ENCODE measurements at places on chromosomes 13 and 19.
A peak's percentile ranks its signal among the peaks of the same experiment; 100 is the strongest.

- DNase-seq: no peak
Observed at GRCh38 chr19:8575467-8575997, 1.7 kb downstream of the MYO1F start.

- no peak for DNase-seq
Observed at GRCh38 chr19:15113245-15114152, 6.3 kb downstream of the SYDE1 start.

DNA sequence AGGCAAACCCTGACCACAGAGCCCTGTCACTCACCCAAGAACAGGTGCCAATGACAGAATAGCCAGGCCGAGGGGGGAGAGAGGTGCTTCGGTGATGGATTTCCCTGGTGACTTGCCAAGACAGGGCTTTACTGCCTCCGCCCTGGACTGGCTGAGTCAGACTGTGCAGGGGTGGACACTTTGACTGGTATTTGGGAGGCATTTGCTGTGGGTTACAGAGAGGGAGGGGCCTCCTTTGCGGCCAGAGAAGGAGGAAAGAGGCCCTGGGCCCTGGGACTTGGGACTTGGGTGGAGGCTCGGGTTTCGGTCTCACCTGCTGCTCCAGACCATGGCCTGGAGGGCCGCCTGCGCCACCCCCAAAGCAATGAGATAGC lies 4.6 kb upstream of the EPS8L1 start:
- no peak for DNase-seq

GRCh38 chr19:2064395-2064787 lies 13.3 kb upstream of the MKNK2 start:
- DNase-seq: no peak

DNA sequence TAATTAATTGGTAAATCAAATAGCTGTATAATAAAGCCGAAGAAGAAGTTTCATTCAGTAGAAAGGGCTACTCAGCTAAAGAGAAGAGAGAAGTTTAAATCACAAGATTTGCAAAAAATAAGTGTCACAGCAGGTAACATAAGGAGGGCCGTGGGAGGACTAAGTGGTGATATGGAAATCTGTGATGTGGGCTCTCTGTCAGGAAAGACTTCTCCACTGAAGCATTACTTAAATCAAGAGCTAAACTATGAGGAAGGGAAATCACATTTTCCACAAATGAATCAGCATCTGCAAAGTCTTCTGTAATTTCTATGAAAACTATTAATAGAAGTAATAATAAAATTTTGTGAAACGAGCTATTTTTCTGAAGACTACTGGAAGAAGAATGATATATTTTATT lies 153.8 kb downstream of the PCDH9 start:
- DNase-seq: no peak

DNA sequence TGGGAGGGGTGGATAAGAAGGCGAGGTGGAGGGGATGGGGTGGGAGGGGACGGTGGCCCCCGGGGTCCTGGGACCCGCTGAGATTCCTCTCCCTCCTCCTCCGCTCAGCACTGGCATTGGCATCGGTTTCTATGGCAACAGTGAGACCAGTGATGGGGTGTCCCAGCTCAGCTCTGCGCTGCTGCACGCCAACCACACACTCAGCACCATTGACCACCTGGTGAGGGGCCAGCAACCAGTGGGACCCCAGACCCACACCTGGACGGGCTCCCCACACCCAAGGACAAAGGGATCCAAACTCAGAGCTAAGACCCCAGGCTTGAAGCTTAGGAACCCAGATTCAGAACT lies 5.9 kb downstream of the TTYH1 start:
- DNase-seq: no peak

DNA sequence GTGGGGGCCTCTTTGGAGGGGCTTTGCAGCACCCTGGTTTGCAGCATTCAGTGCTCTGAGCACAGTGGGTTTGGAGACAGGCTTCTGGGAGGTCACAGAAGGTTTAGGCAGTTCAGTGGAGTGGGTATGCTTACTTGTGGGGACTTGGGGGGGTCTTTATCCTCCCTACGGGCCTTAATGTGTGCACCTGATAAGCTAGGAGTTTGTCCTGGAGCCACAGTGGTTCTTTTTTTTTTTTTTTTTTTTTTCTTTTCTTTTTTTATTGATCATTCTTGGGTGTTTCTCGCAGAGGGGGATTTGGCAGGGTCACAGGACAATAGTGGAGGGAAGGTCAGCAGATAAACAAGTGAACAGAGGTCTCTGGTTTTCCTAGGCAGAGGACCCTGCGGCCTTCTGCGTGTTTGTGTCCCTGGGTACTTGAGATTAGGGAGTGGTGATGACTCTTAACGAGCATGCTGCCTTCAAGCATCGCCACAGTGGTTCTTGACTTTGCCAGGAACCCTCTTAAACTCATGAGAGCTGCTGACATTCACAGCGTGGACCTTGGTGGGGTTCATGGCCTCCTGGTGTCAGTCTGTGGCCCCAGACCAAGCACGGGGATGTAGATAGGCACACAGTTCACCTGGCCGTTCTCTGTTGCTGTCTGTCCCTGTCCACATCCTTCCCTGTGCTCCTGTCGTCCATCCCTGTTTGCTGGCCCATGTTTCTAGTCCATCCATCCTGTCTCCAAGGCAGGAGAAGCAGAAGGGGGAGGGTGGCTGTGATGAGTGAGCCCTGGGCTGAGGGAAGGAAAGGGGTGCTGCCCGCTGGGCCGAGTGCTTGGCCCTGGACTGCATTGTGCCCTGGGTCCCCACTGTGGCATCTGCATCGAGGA lies 2.7 kb downstream of the EGLN2 start:
- no peak for DNase-seq

DNA sequence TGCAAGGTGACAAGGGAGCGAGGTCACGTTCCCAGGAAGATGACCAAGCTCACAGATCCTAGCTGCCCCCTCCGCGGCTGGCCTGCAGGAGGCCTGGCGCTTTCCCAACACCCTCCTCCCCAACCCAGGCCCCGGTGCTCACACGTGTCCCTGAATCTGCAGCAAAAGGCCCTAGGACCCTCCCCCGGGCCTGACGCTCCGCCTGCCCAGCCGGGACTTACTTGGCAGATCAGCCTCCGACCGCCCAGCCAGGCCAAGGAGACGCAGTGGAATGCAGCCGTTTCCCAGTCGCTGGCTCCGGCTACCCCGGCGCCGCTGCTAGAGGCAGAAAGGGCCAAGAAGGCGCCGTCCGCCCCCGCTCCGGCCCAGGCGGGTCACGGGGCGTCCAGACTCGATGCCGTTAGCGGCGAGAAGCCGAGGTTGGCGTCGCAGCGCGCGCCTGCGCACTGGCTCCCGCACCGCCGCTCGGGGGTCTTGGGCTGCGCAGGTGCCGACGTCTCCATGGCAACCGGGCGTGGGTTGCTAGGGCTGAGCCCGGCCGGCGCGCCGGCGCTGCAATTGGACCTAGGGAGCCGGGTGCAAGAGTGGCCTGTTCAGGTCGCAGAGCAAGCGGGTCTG lies at the start of gene PNMA8A:
TSS of gene PNMA8A (minus strand) at position 448 of the 618 bp plus-strand sequence. CDS start 528 bp downstream, outside the sequence.
- no peak for DNase-seq

- no peak for DNase-seq
Observed at GRCh38 chr19:56092685-56093631, 28.1 kb downstream of the ZNF787 start.

DNA sequence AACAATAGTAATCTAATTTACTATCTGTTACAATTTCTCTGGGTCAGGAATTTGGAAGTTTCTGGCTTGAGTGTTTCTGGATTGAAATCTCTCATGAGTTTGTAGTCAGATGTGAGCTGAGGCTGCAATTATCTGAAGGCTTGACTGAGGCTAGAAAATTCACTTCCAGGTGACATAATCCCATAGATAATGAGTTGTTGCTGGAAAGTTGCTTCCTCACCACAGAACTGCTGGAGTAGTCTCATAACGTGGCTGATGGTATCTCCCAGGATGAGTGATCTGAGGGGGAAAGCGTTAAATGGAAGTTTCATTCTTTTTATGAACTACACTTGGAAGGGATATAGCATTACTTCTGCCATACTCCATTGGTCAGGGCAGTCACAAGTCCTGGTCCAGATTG lies 15.3 kb upstream of the FPR3 start:
- no peak for DNase-seq

- no peak for DNase-seq
Observed at GRCh38 chr13:111168107-111168506, 53.0 kb downstream of the ARHGEF7 start.

DNA sequence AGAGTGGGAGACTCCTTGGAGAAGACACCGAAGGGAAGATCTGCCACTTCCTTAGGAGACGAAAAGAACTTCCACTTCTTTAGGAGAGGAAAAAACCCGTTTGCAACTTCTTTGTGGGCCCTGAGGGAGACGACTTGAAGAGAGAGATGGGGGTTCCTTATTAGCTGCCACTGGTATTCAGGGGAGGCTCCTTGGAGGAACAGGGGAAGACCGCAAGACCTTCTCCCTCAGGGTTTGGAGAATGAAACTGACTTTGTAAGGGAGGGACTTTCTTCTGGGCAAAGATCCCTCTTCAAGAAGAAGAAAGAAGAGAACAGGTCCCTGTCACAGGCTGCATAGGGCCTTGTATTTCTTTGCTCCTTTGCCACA lies 416 bp downstream of the BCKDHA start:
- no peak for DNase-seq

- no peak for DNase-seq
Observed at GRCh38 chr19:50007947-50008346, 17.2 kb downstream of the VRK3 start.

- no peak for DNase-seq
Observed at GRCh38 chr19:15779756-15780476, 7.5 kb upstream of the OR10H5 start.

GRCh38 chr19:21604351-21604926 lies 99.0 kb downstream of the ZNF429 start:
- DNase-seq: no peak

DNA sequence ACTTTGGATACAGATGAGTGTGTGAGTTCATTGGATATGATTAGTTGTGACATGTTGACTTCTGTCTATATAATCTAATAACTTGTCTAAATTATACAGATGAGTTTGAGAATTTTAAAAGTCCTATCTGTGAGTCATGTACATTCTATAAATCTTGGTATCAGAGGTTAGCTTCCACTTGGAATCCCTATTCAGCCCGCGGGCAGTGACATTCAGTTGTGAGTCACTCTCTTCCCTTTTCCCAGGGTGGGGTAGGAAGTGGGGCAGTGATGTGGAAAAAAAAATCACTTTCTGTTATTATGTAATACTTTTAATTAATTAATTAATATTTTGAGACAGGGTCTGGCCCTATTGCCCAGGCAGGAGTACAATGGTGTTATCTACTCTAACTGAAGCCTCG lies 33.0 kb upstream of the ZNF808 start:
- DNase-seq: no peak

DNA sequence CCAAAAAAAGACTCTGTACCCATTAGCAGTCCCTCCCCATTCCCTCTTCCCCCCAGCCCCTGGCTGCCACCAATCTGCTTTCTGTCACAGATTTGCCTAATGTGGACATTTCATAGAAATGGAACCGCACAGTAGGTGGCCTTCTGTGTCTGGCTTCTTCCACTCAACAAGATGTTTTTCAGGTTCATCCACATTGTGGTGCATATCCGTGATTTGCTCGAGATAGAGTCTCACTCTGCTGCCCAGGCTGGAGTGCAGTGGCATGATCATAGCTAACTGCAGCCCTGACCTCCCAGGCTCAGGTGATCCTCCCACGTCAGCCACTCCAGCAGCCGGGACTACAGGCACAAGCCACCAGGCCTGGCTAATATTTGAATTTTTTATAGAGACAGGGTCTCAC lies 20.9 kb downstream of the AP2A1 start:
- no peak for DNase-seq

DNA sequence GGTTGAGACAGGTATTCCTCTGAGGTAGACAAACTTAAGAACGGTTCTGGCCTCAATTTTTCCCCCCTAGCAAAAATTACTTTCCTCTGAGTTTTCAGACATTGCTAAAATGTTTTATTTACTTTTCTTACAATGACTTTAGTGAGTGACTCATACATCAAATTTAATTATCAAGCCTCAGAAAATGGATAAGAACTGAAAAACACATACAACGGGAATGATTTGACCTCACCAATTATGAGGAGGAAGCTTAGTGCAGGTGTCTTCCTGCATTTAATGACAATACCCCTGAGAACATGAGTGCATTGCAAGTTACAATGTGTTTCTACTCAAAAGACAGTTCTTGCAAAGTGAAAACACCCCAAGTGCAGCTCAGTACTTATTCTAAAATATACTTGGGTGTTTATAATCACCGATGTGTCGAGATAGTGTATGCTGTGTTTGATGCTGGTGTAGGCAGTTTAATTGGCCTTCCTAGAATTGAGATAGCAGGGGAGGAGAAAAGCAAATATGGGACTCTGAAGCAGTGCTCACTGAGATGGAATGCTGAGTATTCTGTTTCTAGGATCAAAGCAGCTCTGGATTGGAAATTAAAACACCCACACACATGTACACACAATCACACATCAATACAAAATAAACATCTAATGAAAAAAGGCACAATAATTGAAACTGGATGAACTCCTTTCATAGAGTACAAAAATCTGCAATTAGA lies 189.5 kb upstream of the SLC10A2 start:
- DNase-seq: no peak

GRCh38 chr13:97300871-97301270 lies 78.7 kb downstream of the MBNL2 start:
- no peak for DNase-seq

- no peak for DNase-seq
Observed at GRCh38 chr13:72198967-72199560, 332.1 kb upstream of the DACH1 start.

DNA sequence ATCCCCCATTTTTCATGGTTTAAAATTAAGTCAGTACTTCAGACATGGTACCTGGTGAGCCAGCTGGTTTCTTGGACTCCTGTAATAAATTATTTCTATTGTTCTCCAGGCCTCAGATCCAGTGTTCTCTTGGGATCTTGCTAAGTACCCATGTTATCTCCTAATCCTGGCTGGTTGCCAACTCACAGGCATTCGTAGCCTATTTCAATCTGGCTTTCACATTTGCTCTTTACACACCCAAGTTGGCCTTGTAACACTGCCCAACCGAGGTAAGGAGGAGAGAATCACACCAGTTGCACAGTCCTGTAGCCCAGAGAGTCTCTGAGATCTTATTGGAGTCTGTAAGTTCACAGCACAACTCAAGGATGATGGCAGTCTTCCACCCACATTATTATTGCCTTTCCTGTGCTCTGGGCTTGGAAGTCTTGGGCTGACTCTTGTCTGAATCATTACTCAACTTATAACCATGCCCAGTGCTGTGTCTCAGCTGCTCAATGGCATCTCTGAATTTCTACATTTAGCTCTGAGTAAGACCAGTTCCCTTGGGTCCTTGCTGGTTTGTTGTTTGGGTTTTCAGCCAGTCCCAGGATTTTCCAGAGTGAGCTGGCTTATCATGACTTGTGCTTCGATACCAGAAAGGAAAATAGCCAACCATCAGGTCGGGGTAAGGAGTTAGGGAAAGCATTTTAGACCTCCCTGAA lies 76.6 kb upstream of the KLF12 start:
- DNase-seq: peak; percentile 91

- no peak for DNase-seq
Observed at GRCh38 chr13:101447852-101448251, 4.6 kb upstream of the ITGBL1 start.

- DNase-seq: no peak
Observed at GRCh38 chr19:35628264-35628564, 622 bp upstream of the RBM42 start.

DNA sequence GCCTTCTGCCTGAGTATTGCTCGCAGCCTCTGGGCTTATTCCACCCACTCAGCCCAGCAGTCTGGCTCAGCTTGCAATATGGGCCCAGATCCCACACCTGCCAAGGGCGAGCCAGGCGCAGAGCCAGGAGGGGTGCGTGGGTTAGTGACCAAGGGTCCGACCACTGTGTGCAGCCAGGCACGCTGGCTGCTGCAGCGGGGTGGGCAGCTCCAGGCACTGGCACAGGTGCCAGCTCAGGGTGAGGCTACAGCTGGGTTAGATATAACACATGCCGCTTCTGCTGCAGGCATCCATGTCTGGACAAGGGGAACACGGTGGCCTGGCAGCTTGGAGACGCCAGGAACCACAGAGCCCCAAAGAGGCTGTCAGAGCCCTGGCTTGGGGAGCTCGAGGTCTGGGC lies 12.6 kb upstream of the URAD start:
- DNase-seq: no peak
